Suprapubic skin (tissue), 4 donors: ENCODE measurements at places on chromosomes 16 and 17.

- peak; percentile 82 for DNase-seq
Observed at GRCh38 chr16:29745853-29746345, at the start of gene C16orf54. Gene C16orf54, minus strand, starts transcription at chr16:29745990. Its CDS starts 1,039 bp downstream, at chr16:29744951.

GRCh38 chr17:40062329-40063186, at the start of gene THRA:
Gene THRA, plus strand, starts transcription at chr17:40062965. Its CDS starts 11,524 bp downstream, at chr17:40074489.
- DNase-seq, result peak; percentile 77

GRCh38 chr16:13453938-13454553, 465.9 kb upstream of the ERCC4 start:
- no peak for DNase-seq

GRCh38 chr16:11171757-11172299, 84.2 kb downstream of the SOCS1 start:
- DNase-seq, result no peak

GRCh38 chr17:49922095-49922494, 46.9 kb upstream of the DLX4 start:
- no peak for DNase-seq

GRCh38 chr17:62868723-62869122, 60.6 kb upstream of the MARCHF10 start:
- no peak for DNase-seq

- no peak for DNase-seq
Observed at GRCh38 chr16:55326261-55327092, 2.5 kb downstream of the IRX6 start.

GRCh38 chr16:83070416-83071209, 443.8 kb downstream of the CDH13 start:
- DNase-seq, result no peak

DNA sequence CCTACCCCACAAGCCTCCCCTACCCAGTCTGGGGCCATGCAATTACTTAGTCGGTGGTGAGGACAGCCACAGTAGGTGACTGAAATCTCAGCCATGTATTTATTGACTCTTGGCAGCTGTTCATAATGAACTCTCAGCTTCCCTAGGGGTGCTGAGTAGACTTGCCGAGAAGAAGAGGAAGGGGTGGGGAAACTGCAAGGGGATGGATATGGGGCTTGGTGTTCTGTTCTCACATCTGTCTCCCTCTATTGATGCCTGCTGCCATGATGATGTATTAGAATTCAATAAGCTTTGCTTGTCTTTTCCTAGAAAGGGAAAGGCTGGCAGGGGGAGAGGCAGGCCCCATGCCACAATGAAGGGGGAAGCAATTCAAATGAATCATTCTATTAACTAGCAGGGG, 112.9 kb downstream of the GP2 start:
- DNase-seq, result no peak

- no peak for DNase-seq
Observed at GRCh38 chr16:8858994-8859912, 9.6 kb downstream of the CARHSP1 start.

DNA sequence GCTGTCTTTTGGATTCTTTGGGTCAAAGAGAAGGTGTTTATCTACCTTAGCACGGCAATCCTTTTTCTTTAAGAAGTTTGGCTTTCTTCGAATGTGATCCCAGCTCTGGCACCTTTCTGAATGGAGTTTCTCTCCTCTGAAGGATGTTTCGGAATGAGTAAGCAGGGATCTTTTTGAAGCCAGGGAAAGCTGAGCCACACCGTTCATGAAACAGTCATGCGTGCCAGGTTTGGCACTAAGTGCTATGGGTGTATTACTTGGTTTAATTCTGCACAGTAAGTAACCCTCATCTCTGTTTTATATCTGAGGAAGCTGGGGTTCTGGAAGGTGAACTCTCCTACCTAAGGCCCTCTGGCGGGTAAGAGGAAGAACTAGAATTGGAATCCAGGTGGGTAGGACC, 234.5 kb downstream of the NTN1 start:
- DNase-seq, result no peak
